ENCODE measurements at places on chromosomes 5 and 9. TPM values are rescaled to one million over a fixed set of nuclear protein-coding genes. Genes with fewer than 3 reads are reported as not detected.
A peak's percentile ranks its signal among the peaks of the same experiment; 100 is the strongest.

Gene RPL7A
- 404 TPM for polyA plus RNA-seq

DNA sequence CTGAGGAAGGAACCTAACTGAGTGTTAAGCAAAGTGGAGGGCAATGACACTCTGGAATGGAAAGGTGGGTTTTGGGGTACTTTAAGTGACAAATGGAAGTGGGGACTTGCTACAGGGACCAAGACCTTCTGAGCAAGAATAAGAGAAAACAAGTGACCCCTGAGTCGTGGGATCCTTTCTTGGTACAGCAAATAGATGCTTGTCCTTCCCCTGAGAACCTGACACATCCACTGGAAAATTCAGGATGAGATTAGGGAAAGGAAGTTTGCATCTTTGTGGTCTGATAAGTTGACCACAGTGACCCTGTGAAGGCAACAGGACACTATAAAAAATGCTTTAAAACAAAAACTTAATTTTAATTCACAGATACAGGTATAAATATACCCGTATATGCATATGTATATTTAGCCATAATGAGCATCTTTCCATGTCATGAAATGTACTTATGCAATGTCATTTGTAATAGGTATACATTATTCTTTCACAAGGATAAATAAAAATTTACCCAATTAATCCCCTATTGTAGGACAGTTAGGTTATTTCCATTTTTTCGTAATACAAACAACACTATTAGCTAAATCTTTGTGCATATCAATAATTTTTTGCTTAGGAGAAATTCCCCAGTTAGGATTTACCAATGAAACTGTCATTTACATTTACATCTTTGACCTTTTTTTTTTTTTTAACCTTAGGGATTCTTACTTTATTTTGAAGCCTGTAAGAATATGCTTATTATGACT, 2.0 kb upstream of the IRF1 start:
- peak; percentile 1 for DNase-seq

GRCh38 chr5:57450991-57451876, 31.4 kb downstream of the ACTBL2 start:
- no peak for DNase-seq

Gene FGF18
- 6.5 TPM for polyA plus RNA-seq

- DNase-seq = no peak
Observed at GRCh38 chr5:115962565-115963402, 509 bp downstream of the LVRN start.

- DNase-seq = peak; percentile 93
Observed at GRCh38 chr9:86126998-86127972, 27.9 kb upstream of the GOLM1 start.

- DNase-seq = no peak
Observed at GRCh38 chr5:134551901-134552300, 26.4 kb downstream of the JADE2 start.

DNA sequence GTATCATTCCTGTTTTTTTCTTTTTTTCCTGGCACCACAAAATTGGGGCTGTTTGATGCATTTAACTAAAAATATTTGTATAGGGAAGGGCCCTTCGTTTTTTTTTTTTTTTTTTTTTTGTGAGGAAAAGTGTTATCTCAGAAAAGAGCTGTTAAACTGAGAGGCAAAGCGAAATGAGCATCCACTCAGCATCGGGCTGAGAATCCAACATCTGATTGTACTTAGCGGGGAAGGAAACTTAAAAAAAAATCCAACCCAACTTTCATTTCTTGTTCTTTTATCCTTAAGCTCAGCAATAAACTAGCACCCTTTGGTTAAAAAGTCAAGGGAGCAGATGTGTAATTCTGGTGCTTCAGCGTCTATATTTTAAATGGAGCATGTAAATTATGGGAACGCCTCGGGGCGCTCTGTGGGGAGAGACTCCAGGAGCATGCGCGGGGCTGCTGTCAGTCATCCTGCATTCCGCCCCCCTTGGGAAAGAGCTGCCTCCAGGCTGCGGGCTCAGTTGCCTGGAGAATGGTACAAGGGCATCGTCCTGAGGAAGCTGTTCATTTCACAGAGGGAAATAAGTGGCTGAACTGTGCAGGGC, 33.3 kb downstream of the DMRT2 start:
- no peak for DNase-seq

DNA sequence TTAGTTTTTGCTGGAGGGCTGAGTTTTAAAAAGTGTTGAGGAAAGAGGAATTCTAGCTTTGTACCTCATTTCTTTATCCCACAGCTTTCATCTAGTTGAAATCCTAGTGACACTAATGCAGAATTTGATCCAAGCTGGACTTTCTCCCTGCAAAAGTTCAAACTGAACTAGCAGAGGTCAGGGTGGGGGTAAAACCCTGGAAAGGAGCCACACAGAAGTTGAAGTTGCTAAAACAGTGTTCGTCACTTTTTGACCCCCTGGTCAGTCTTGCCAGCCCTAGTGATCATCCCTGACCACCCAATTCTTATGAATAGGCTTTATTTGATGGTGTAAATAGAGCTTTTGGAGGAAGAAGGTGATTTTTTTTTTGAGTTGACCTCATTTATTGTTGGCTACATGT, 390.4 kb downstream of the TMEM38B start:
- no peak for DNase-seq

DNA sequence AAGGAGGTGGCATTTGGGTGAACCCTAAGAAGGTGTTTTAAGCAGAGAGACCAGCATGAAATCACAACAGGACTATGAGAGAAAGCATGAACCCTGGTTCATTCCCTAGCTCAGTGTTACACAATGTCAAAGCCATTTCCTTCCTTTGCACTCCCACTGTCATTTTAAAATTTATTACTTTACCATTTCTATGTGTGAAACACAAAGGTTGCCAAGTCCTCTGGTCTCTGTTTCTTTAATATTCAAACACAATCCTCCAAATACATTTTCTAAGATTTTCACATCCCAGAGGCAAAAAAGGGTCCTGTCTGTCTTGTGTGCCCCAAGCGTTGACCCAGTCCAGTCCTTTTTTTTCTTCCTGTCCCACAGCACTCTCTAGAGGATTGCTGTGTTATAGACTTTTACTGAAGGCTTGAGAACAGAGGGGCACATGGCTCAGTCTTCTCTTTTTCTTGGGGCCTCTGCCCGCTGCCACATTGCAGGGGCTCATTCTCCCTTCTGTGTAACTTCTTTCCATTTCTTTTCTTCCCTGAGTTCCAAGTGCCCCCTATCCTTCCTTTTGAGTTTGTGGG, 78.6 kb upstream of the SLC28A3 start:
- no peak for DNase-seq

All from hepatocyte (in vitro differentiated cells).